Ammon's horn (tissue), 1 donor: ENCODE measurements at places on chromosomes 6 and 20.
A peak's percentile ranks its signal among the peaks of the same experiment; 100 is the strongest.

DNA sequence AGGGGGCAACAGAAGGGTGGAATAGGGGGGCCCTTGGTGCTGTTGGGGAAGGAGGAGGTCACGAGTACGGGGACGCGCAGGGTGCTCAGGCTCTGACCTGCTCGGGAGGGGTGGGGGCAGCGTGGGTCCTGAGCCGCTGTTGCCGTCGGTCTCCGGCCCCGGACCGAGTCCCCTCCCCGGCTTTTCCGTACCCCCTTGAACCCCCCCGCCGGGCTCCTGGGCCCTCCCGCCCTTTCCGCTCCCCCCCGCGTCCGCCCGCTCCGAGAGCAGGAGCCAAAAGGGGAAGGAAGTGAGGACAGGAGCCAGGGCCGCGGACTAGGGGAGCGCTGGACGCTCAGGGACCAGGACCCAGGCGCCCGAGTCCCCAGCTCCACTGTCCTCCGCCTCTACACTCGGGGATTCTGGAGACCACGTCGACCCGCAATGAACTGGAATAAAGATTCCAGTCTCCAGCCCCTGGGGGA is at the start of gene RGL2:
TSS of gene RGL2 (minus strand) at position 170 of the 464 bp plus-strand sequence. CDS start 332 bp downstream, outside the sequence.
- peak; percentile 86 for DNase-seq

DNA sequence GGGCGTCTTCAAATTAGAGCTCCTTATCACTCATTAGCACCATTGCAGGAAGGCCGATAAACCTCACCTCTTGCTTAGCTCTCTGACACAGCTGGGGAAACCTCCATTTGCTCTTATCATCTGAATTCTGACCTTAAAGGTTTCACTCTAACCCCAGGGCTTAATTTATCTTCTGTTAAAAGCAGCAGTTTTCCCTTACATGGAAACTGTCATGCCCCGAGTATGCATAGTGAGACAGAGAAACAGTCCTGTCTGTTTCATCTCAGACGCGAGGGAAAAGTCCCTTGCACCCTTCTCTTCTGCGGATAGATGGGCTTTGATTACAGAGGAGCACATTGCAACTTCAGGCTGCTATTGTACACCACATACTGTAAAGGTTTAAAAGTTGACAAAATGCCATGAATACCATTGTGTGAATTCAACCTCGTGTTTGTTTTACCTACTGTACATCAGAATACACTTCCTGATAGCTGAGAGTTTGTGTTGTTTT is 191.5 kb upstream of the BMP2 start:
- no peak for DNase-seq

DNA sequence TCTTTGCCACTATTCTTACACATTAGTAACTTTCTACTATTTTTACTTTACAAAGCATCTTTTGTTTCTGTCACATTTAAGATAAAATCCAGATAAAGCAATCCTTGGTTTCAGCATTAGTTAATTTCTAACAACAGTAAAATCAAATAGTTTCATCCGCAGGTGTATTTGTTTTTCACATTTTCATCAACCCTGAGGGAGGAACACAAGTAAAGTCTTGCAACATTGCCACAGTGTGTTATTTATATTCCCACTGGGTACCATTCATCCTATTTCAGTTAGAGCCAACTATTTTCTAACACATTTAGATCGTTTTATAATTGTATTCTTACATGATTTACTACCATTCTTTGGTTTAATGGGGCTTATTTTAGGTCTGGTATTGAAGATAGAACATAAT is 908.7 kb upstream of the CITED2 start:
- DNase-seq = no peak

- DNase-seq = peak; percentile 90
Measured at GRCh38 chr6:109318328-109318876, 63.9 kb downstream of the CD164 start.

- DNase-seq = no peak
Measured at GRCh38 chr6:25499615-25500235, 152.3 kb upstream of the SCGN start.

GRCh38 chr20:58037631-58038030 is 190.8 kb downstream of the ANKRD60 start:
- no peak for DNase-seq

DNA sequence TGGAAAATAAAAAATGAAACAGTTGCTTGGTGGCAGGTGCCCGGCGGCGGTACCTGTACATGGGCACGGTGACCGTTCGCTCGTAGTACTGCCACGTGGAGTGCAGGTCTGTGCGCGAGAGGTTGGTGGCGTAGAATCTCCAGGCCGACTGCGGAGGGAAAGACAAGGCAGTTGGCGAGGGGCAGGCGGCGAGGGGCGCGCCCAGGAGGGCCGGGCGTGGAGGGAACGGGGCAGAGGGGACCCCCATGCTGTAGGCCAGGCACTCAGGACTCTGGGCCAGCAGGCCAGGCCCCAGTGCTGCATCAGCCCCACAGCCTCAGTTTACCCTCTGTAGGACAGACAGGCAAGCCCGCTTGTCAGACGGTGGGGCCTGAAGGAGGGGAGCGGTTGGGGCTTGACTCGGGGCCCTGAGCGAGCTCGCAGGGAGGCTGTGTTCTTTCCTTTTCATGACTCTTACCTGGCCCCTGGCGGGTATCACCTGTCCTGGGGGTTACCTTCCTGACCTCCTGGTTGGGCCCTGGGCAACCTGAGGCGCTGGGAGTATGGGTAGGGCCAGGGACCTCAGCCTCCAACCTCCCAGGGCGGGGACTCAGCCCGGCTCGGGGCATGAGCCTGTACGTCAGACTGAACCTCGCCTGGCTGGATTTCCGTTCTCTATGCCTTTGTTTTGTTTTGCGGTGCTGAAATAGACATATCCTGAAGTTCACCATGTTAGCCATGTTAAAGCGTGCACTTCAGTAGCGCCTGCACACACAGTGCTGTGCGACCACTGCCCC is 38.5 kb downstream of the KCNQ2 start:
- DNase-seq = no peak

DNA sequence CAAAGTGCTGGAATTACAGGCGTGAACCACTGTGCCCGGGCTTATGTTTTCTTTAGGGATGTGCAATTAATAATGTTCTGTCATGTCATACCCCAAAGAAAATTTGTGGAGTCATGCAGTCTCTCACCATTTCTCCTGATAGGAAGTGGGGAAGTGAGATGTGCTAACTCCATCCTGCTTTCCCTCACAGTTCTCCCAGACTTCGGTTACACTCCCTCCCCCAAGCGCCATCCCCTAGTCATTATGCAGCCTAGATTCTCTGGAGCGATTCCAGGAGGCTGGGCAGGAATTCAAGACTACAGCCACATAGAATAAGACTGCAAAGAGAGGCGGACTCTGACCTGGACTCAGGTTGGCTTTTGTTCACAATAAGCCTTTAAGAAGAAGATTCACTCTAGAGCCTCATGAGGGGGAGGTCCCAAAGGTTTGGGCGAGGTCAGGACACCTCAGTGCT is 271.4 kb downstream of the ALDH8A1 start:
- peak; percentile 68 for DNase-seq

DNA sequence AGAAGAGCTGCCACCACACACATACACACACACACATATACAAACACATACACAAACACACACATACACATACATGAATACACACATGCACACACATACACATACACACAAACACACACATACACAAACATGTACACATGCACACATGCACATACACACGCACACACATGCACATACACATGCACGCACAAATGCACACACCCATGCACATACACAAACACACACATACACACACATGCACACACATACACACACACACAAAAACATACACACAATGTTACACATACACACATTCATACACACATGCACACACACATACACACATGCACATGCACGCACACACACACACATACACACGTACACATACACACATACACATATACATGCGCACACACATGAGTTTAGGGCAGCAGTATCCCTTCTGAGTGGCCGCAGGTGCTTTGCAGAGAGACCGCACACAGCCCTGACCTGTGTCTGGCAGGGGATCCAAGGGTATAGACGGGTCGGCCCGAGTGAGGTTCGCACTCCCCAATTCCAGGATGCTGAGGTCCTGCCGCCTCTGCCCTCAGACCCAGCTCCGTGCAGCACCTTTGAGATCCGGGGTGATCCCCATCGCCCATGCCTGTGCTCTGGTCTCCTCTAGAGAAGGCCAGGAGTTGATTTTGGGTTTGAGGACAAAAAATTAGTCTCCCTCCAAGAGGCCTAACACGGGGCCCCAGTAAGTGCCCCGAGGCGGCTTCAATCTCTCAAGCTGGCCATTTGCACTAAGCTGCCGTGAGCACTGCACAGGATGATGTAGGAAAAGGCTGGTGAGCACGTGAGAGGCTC is 56.8 kb downstream of the TMEM242 start:
- DNase-seq = no peak

DNA sequence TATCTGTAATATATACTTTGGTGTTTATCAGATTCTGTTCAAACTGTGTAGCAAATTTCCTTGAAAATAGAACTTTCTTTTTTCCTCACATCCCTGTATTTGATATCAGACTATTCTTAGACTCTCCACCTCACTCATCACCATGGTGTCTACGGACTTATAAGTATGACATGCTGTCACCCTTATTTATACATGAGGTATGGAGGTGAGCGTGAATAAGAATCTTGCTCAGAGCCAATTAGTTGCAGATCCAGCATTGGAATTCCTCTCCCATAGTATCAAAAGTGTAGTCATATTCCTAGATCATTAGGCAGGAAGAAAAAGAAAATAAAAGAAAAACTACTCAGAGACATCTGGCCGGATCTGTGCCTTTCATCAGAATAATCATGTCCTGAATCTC is 43.0 kb downstream of the TPD52L1 start:
- no peak for DNase-seq

- DNase-seq = no peak
Measured at GRCh38 chr20:25508083-25508770, 77.1 kb downstream of the NINL start.
